MV-4-11 (cell line): ENCODE measurements at places on chromosomes 12 and 14.
A peak's percentile ranks its signal among the peaks of the same experiment; 100 is the strongest.

GRCh38 chr12:67099858-67100257, 169.3 kb upstream of the CAND1 start:
- DNase-seq = no peak

GRCh38 chr14:100350276-100350926, 27.3 kb downstream of the SLC25A47 start:
- DNase-seq = peak; percentile 73

- DNase-seq = no peak
Observed at GRCh38 chr14:97206916-97207315, 409.7 kb downstream of the VRK1 start.

- peak; percentile 42 for DNase-seq
Observed at GRCh38 chr12:4540638-4541037, 1.9 kb downstream of the RAD51AP1 start.

- no peak for DNase-seq
Observed at GRCh38 chr12:92362785-92363184, 217.1 kb upstream of the BTG1 start.
